Right lobe of liver (tissue), 6 donors: ENCODE measurements at places on chromosomes 6 and 20. TPM values are rescaled to one million over a fixed set of nuclear protein-coding genes. Genes with fewer than 3 reads are reported as not detected.

HSPA12B gene
- total RNA-seq, result 0.46 TPM

TRIM15 gene
- 2.1 TPM for total RNA-seq

WFDC12 gene
- total RNA-seq, result not detected

RAET1G gene
- not detected for total RNA-seq

BLOC1S5 gene
- total RNA-seq, result 7.0 TPM

PDE10A gene
- 0.49 TPM for total RNA-seq

EYS gene
- total RNA-seq, result 2.3 TPM

SRMS gene
- not detected for total RNA-seq

CDKN1A gene
- 20.5 TPM for total RNA-seq

CUL9 gene
- 15.2 TPM for total RNA-seq

OR12D3 gene
- not detected for total RNA-seq

PAK5 gene
- total RNA-seq, result not detected

STX11 gene
- 7.4 TPM for total RNA-seq

VPS16 gene
- total RNA-seq, result 18.8 TPM

SPTLC3 gene
- 25.6 TPM for total RNA-seq

RIPOR2 gene
- total RNA-seq, result 3.9 TPM

TRIM27 gene
- total RNA-seq, result 37.8 TPM

SIRPA gene
- total RNA-seq, result 42.7 TPM

SLPI gene
- 173 TPM for total RNA-seq

CLPSL2 gene
- not detected for total RNA-seq

MYT1 gene
- not detected for total RNA-seq

LSM14B gene
- total RNA-seq, result 19.8 TPM

RWDD2A gene
- 3.5 TPM for total RNA-seq

GRM1 gene
- total RNA-seq, result not detected

TEAD3 gene
- 5.9 TPM for total RNA-seq
